Cardiac septum (tissue), 1 donor: ENCODE measurements at places on chromosomes 1 and 21.

DNA sequence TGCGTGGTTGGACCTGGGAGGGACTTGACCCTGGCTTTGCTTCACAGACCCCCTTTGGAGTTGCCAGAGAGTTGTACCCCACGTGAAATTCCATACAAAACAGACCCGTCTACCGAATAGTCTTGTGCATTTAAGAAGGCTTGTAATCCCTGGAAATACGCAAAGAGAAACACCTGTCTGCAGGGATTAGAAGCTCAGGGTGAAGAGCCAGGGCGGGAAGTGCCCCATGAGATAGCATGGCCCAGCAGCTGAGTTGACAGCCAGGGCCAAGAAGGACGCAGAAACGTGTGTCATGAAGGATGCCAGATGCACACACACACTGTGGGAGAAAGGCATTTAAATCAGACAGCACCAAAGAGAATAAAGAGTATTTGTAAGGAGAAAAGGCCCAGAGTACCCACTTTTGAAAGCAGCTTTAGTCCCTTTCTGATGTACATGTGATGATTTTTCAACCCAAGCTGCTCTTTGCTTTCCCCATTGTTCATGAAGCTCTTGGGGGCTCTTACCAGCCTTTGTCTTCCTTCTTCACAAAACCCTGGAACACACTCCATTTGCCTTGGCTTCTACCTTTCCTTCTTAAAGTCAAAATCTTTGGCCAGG is 46.6 kb downstream of the PCP4 start:
- no peak for DNase-seq

GRCh38 chr1:241460098-241460873 is 59.3 kb downstream of the FH start:
- DNase-seq = no peak

- no peak for DNase-seq
These were observed 27.4 kb downstream of the C1orf116 start for GRCh38 chr1:207004931-207005830.

DNA sequence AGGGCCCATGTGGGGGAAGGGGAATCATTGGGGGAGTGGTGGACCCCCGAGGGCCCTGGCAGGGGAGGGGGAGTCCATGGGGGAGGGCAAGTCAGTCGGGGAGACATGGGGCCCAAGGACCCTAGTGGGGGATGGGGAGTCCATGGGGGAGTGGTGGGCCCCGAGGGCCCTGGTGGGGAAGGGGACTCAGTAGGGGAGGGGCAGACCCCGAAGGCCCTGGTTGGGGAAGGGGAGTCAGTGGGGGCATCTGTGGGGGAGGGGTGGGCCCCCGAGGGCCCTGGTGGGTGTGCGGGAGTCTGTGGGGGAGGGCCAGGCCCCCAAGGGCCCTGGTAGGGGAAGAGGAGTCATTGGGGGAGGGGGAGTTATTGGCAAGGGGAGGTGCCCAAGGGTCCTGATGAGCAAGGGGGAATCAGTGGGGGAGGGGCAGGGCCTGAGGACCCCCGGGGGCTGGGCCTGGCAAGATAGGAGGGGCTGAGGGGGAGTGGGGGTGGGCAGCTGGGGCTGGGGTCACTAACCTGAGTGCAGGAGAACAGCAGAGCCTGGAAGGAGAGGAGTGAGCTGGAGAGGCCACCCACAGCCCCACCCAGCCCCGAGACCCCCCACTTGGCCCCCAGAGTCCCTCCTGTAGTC is 2.1 kb downstream of the MXRA8 start:
- DNase-seq = no peak

- peak; percentile 27 for DNase-seq
These were observed 86.8 kb downstream of the MATN1 start for GRCh38 chr1:30636621-30637020.

- DNase-seq = no peak
These were observed 24.1 kb downstream of the THRAP3 start for GRCh38 chr1:36248250-36248894.

GRCh38 chr1:244394826-244395765 is 56.6 kb downstream of the ADSS2 start:
- DNase-seq = no peak

DNA sequence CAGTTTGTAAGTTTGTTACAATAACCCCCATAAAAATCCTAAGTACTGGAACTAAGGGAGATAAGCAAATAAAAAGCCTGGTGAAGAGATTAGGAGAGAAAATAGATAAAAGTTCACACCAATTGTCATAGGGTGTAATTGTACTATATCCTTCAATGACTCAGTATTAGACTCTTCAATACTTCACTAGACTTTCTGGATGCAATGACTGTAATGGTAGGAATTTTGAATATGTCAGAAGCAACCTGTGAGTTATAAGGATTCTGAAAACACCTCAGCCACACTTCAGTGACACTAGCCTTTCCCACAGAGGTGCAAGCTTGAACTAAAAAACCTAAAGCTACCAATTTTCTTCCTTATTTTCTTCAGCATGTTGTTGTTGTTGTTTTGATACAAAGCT is 147.9 kb downstream of the PTGER3 start:
- no peak for DNase-seq

- no peak for DNase-seq
These were observed 33.8 kb downstream of the ZBTB40 start for GRCh38 chr1:22485431-22485830.

DNA sequence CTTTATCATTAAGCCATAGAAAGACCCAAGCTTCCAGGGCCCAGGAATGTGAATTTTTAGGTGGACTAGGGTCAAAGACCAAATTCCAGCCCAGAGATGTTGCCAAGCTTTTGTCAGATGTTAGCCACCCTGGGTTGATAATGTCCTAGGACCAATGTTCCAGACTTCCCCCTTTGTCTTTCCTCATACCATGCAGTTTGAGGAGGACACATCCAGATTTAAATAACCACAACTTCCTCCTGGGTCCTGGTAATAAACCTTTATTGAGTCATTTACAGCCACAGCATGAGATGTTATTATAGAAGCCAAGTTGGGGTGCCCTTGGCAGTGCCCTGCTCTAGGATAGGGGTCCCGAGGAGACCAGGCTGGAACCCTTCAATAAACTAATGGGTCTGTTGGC is 5.9 kb downstream of the TNR start:
- DNase-seq = peak; percentile 19

DNA sequence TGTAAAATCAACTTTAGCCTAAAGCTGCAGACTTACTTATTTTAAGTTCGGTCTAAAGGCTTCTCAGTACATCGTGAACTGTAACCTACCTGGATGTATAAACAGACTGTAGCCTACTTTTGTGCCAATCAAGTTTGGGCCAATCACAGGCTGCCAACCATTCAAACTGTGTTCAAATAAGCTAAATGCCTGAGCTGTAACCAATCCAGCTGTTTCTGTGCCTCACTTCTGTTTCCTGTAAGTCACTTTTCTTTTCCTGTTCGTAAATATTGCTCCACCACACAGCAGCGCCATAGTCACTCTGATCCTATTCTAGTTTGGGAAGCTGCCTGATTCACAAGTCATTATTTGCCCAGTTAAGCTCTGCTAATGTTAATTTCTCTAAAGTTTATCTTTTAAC is 37.5 kb upstream of the SLAMF9 start:
- DNase-seq = no peak

- peak; percentile 80 for DNase-seq
These were observed 804.8 kb downstream of the USP25 start for GRCh38 chr21:16534408-16535101.

GRCh38 chr1:82441402-82441801 is 640.7 kb downstream of the ADGRL2 start:
- DNase-seq = no peak

- no peak for DNase-seq
These were observed 14.2 kb downstream of the KCNAB2 start for GRCh38 chr1:6059866-6060265.

DNA sequence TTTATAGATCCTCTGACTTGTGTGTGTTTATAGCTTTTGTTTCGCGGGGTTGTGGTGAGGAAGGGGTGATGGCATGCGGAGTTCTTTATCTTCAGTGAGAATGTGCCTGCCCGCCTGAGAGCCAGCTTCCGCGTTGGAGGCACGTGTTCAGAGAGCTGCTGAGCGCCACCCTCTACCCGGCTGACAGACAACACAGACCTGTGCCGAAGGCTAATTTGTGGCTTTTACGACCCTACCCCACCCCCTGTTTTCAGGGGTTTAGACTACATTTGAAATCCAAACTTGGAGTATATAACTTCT is 14.4 kb upstream of the CD101 start:
- no peak for DNase-seq

GRCh38 chr1:228373681-228374571 is 32.7 kb downstream of the TRIM11 start:
- peak; percentile 73 for DNase-seq

- DNase-seq = no peak
These were observed 46.4 kb downstream of the AJAP1 start for GRCh38 chr1:4700801-4701200.

DNA sequence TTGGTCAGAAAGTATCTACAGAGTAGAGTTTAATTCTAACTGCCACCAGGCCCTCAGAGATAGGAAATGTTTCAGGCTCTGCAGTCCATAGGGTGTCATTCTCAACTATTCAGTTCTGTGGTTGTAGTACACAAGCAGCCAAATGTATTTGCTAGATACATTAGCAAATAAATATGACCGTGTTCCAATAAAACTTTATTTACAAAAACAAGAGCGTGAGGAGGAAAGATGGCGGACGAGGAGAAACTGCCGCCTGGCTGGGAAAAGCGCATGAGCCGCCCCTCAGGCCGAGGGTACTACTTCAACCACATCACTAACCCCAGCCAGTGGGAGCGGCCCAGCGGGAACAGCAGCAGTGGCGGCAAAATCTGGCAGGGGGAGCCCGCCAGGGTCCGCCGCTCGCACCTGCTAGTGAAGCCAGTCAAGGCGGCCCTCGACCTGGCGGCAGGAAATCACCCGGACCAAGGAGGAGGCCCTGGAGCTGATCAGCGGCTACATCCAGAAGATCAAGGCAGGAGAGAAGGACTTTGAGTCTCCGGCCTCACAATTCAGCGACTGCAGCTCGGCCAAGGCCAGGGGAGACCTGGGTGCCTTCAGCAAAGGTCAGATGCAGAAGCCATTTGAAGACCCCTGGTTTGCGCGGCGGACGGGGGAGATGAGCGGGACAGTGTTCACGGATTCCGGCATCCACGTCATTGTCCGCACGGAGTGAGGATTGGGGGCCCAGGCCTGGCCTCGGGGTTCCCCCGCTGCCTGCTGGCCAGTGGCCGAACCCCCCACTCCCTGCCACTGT is 286.1 kb downstream of the LRRC40 start:
- DNase-seq = no peak

GRCh38 chr21:40054403-40054802 is 187.2 kb downstream of the PCP4 start:
- DNase-seq = no peak

DNA sequence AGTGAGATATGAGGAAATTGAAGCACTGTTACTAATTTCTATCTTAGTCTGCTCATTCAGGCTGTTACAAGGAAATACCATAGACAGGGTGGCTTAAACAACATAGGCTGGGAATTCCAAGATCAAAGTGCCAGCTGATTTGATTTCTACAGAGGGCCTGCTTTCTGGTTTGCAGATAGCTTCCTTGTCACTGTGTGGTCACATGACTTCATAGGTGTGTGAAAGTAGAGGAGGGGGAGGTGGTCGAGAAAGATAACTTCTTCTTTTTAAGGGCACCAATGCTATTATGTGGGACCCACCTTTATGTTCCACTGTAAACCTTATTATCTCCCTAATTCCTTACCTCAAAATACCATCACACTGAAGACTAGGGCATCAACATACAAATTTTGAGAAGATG is 6.4 kb upstream of the BRINP3 start:
- no peak for DNase-seq

DNA sequence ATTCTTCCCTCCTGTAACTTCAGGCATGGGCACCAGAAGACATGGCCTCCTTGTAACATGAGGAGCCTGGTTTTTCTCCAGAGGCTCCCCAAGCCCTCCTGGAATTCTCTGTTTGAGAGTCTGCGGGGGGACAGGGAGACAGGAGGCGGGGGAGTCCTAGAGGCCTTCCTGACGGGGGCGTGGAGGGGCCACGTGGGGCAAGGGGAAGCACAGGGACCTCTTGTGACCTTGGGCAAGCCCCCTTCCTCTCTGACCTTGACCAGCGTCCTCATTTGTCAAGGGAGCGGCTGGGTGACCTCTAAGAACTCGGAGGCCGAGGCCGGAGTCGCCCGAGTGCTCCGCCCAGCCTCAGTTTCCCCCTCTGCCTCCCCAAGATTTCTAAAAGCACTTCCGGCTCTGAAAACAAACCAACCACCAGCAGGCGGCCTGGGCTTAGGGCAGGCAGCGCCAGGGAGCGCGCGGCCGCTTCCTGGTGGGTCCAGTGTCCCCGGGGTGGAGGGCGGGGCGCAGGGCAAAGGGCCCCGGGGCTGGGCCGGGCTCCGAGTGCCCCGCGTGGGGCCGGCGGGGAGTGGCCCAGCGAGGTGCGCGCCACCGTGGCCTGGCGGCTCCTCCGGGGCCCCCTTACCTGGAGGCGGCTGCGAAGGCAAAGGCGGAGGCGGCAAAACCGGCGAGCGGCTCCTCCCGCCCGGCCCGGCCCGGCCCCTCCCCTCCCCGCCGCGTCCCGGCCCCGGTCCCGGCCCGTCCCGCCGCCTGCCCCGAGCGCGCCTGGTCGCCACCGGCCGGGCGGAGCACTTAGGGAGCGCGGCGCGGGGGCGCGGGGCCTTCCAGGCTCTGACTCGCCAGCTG is at the start of gene TMCO4:
TSS of gene TMCO4 (minus strand) at position 687 of the 846 bp plus-strand sequence. CDS start 19,158 bp downstream, outside the sequence.
- no peak for DNase-seq

- DNase-seq = no peak
These were observed 24.4 kb downstream of the LHX4 start for GRCh38 chr1:180254496-180254819.
